ENCODE measurements at places on chromosomes 1 and 21.

GRCh38 chr1:96365596-96366390 is 355.8 kb upstream of the PTBP2 start:
- DNase-seq: no peak

- DNase-seq: no peak
These were observed 33.7 kb downstream of the ATP5PO start for GRCh38 chr21:33881689-33882440.

DNA sequence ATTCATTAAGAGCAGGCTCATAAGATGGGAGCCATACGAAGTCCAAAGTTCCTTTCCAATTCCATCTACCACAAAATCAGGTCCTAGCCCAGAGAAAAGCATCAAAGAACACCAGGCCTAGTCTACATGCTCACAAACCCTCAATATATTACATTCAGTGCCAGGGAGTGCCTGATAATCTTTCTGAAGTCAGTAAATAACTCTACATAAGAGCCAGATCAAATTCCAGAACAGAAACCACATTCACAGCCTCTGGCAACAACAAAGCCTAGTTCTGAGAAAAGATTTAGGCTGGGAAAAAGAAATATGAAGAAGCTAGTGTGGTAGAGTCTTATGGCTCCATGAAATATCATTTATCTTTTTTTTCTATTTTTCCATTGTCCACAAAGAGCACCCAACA is 40.5 kb upstream of the RBBP5 start:
- no peak for DNase-seq

DNA sequence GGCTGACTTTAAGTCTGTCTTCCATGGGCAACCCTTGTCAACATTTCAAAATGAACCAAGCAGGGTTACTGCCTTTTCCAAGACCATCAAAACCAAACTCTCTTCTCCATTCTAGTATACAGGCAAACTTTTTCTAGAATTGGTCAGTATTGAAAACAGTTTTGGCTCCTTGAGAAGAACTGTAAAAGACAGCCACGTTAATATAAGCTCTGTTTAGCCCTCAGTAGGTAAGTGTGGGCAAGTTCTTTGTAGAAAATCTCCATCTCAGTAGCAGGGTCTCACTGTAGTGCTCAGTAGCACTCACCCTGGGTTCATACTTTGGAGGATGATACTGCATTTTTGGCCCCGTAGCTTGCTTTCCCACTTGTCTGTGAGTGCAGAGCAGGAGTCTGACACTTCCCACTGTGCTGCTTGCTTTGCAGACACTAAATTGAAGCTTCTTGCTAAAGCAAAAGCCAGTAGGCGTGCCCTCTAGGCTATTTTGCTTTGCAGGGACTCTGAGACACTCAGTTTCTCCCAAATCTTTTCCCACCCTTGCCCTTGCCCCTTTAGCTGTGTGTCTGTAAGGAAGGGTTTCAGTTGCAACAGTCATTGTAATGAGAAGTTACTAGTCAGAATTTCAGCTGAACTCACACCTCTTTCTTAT is 34.3 kb upstream of the CACYBP start:
- DNase-seq: peak; percentile 42

GRCh38 chr1:185861630-185862029 is 127.4 kb downstream of the HMCN1 start:
- no peak for DNase-seq

DNA sequence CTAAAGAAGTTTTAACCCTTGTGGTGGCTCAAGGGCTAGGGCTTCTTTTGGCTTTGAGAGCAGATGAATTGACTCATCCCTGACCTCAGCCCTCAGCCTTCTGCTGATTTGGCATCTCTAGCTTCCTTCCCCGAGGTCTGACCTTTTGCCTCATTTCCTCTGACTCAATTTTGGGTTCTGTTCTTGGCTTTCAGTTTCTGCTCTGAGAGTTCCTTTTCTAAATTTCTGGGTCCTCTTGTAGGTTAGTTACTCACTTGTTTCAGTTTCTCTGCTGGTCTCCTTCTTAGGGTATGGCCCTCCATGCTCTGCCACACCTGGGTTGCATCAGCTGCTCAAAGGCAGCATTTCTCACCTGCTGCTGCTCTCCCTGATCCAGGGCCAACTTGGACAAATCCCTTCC is 19.4 kb downstream of the PDE4B start:
- DNase-seq: peak; percentile 3

GRCh38 chr1:180888870-180889269 is 23.8 kb upstream of the KIAA1614 start:
- no peak for DNase-seq

DNA sequence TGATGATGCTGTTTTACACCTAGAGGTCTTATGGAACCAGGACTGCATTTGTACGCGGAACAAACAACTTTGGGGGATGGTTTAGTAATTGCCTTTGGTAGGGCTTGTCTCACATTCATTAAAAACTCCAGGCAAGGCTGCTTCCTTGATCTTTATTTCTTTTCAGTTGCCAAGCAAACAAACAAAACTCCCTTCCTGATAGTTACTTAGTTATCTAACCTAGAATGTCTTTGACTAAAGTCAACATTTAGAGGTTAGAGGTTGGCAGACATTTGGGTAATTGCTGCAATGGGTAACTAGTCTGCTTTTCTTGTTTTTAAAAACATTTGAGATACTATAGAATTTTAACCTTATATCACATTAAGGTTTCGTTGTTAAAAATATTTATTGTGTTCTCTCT is 500.9 kb upstream of the PTBP2 start:
- DNase-seq: no peak

GRCh38 chr1:77065693-77066342 is 153.4 kb downstream of the PIGK start:
- DNase-seq: no peak

DNA sequence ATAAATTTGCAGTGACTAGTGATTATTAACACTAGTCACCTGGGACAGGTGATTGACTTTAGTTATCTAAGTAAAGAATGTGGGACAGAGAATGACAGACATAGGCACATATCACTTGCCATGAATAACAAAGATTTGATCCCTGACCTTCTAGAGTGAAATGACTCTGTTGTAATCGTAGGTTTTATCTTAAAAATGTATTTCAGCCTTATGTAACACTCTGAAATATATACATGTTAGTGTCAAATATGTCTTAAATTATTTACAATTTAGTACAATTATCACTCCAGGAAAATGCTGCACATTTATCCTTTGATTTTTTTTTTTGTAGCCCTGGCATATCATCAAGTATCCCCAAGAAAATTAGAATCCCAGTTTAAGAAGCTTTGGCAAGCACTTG is 186.4 kb upstream of the PTGFR start:
- no peak for DNase-seq

- peak; percentile 37 for DNase-seq
These were observed 167.2 kb downstream of the CYYR1 start for GRCh38 chr21:26405735-26406361.

All from hematopoietic multipotent progenitor cell treated with erythropoietin and hydrocortisone succinate and interleukin-3 and kit ligand, for 8 days (in vitro differentiated cells).